Hippocampal formation (tissue), 2 donors: ENCODE measurements at places on chromosomes 1 and 21.
A peak's percentile ranks its signal among the peaks of the same experiment; 100 is the strongest.

GRCh38 chr1:175808573-175808972, 65.2 kb upstream of the TNR start:
- no peak for DNase-seq

- no peak for DNase-seq
Observed at GRCh38 chr1:221241592-221241991, 362.3 kb downstream of the HLX start.

GRCh38 chr1:174204697-174205308, 45.5 kb downstream of the RABGAP1L start:
- DNase-seq = no peak

GRCh38 chr1:165576536-165576935, 32.7 kb downstream of the LRRC52 start:
- DNase-seq = no peak

DNA sequence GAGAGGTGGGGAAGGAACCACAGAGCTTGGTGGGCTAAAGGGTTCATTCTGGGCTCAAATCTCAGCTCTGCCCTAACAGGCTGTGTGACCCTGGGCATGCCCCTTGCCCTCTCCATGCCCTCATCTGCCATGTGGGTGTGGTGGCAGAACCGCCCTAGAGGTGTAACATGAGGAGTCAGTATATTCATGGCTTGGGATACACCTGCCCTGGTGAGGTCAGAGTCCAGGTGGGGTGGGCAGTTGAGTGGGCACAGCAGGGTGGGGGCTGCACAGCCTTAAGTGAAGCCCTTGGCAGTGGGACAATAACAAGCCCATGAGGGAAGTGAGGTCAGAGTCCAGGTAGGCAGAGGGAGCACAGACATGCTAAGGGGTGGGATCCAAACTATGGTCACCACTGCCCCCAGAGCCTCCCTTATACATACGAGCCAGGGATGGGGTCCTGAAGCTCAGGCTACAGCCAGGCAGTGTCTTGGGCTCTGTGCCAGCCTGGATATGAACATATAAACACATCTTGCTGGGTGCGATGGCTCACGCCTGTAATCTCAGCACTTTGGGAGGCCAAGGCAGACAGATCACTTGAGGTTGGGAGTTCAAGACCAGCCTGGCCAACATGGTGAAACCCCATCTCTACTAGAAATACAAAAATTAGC, 59.0 kb upstream of the EFHD2 start:
- DNase-seq = no peak

GRCh38 chr1:224784265-224785039, 145.0 kb upstream of the DNAH14 start:
- DNase-seq = no peak

DNA sequence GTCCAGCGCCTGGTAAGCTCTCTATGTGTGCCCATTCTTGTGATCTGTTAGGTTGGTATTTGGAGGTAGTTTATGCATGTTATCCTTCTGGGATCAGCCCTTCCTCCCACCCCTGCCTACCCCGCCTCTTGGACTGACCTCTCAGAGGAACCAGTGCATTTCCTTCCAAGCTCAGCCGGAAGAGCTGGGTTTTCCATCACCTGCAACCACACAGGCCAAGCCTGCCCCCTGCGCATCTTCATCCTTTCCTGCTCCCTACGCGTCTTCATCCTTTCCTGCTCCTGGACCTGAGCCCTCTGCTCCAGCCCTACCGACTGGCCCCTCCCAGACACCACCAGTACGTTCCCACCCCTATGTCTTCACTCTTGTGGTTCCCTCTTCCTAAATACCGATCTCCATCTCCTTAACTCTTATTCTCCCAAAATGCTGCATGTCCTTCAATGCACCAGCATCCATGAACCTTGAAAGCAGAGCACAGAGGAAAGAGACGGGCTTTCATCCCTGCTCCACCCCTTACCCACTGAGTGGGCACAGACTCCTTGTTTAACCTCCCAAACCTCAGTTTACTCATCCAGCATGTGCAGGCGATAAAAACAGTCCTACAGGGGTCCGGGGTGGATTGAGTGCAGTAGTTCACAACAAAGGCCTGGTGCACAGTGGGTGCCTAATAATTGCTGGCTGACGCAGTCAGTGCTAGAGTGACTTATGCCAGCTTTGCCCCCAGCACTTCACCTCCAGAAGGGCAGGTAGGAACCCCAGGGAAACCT, 526.3 kb downstream of the MATN1 start:
- no peak for DNase-seq

DNA sequence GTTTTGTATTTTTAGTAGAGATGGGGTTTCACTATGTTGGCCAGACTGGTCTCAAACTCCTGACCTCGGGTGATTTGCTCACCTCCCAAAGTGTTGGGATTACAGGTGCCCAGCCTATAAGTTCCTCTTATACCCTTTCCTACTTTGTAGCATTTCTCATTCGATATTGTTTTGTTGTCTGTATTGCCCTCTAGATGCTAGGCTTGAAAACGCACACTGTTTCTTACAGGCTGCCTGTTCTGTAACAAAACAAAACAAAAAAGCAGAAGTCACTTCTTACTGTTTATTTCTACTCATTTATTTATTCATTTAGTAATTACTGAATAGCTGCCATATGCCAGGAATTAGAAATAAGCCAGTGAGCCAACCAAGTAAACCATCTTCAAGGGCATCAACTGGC, 136.9 kb upstream of the BMP8A start:
- DNase-seq = peak; percentile 16

DNA sequence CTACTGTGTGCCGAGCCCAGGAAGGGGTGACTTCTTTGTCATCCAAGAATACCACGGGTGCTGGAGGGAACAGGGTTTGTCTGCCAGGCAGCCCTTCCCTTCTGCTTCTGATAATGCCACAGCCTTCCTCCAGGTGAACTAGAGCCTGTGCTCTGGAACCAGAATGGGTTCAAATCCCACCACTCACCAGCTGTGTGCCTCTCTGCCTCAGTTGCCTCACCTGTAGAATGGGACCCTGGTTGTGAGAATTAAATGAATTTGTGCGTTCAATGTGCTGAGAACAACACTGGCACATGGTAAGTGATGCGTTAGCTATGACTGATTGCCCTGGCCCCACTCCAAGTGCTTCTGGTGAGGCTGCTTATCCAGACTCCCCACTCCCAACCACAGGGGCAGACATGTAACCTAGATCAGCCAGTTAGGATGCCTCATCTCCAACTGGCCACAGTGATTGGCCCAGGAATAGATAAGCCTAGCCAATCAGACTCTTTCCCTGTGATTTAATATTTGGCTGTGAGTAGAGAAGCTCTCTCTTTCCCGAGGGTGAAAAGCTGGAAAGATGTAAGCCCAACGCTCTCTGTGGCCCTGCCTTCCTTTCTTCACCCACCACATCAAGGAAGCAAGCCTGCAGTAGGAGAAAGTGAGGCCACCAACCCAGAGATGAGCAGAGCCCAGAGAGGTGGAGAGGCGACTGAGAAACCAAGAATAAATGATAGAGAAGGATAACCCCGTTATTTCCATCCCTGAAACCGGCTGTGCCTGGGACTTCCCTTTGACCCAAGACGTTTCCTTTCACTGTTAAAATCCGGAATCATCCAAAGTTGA, 20.8 kb upstream of the LAPTM5 start:
- no peak for DNase-seq

- DNase-seq = no peak
Observed at GRCh38 chr1:56788588-56788987, 30.6 kb downstream of the FYB2 start.

DNA sequence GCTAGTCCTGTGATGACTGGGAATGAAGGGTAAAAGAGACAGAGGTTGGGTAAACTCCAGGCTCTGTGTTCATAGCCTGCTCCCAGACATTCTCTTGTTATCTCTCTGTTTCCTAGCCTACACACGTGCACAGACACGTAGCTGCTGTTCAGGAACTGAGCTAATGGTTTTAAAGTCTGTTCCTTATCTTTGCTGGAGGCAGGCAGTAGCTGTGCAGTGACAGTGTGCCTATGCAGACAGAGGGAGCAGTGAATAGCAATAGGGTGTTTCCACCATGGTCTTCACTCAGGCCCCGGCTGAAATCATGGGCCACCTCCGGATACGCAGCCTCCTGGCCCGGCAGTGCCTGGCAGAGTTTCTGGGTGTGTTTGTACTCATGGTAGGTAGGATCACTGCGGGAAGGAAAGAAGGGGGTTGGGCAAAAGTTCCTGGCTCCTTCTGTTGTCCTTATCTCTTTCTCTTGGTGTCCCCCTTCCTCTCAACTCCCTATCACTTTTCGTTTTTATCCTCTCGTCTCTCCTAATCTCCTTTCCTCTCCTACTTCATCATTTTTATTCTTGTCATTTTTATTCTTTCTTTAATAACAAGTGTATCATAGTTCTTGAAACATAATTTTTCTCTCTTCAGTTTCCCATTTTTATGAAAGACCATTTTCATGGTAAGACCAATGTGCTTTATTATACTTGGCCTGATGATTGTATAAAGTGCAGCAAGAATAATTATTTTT, at the start of gene AQP10:
Gene AQP10 (plus strand): TSS at position 212 of the 727 bp plus-strand sequence. CDS start 63 bp downstream, at position 275.
- no peak for DNase-seq

DNA sequence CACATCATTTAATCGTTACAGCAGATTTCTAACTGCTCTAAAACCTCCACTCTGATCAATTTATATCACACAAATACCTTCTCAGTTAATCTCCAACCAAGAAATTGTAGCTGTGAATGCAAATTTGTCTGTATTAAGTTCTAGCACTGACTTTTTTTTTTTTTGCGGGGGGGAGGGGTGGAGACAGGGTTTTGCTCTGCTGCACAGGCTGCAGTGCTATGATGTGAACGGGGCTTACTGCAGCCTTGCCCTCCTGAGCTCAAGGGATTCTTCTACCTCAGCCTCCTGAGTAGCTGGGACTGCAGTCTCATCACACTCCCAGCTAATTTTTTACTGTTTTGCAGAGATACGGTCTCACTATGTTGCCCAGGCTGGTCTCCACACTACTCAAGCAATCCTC, 163.6 kb downstream of the RERE start:
- no peak for DNase-seq

- DNase-seq = no peak
Observed at GRCh38 chr1:164958982-164959768, 397.3 kb downstream of the LMX1A start.
